Activated CD4-positive, alpha-beta T cell treated with anti-CD3 and anti-CD28 coated beads for 36 hours (primary cell): ENCODE measurements at places on chromosomes 3 and 15.

DNA sequence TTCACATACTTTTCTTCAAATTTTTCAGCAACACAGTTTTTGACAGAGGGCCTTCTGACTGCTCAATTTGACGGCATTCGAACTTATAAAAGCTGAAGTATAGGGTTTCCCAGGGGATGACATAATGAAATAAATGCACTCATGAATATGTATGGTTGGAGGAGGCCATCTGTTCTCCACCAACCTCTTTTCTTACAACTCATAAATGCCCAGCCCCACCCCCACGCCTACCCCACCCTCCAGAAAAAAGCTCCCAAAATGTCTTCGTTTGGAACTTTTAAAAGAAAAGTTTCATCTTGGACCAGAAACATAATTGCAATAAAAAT, 211.6 kb upstream of the LRRN1 start:
- DNase-seq: no peak

- peak; percentile 68 for DNase-seq
These were observed 561 bp downstream of the SIDT1 start for GRCh38 chr3:113532698-113533533.

GRCh38 chr15:67731112-67731721, 94.1 kb upstream of the SKOR1 start:
- DNase-seq: no peak

DNA sequence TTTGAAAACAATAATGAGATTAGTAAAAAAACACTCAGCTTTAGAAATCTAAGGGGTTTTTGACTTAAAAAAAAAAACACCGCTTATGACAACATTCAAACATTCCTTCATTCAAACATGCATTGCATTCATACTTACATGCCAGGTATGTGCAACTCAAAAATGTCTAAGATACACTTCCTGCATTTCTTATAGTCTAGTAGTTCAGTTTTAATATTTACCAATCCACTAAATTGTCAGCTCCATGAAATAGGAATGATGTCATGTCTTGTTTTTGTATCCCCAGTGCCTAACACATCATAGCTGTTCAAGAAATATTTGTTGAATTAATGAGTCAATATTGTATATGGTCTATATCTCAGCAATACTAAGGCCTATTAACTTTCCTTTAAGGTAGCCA, 51.7 kb downstream of the EIF4E3 start:
- DNase-seq: no peak

GRCh38 chr15:66294157-66294931, 976 bp downstream of the DIS3L start:
- DNase-seq: peak; percentile 48

DNA sequence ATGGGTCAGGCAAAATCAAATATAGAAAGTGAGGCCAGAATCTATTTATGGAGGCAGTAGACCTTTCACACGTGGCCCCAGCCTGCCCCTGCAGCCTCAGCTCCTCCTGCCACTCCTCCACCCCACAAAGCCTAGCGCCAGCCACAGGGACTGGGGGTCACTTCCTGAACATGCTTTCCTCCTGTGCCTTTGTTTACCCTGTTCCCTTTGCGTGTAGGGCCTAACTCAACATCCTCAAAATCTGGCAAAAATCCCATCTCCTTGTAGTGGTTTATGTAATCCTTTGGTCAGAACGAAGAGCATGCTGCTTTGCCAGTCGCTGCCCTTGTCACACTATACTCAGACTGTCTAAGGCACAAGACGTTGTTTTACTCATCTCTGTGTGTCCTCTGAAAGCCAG, 39.6 kb downstream of the KBTBD12 start:
- DNase-seq: no peak

- DNase-seq: no peak
These were observed 21.9 kb upstream of the P2RY13 start for GRCh38 chr3:151351219-151351618.

DNA sequence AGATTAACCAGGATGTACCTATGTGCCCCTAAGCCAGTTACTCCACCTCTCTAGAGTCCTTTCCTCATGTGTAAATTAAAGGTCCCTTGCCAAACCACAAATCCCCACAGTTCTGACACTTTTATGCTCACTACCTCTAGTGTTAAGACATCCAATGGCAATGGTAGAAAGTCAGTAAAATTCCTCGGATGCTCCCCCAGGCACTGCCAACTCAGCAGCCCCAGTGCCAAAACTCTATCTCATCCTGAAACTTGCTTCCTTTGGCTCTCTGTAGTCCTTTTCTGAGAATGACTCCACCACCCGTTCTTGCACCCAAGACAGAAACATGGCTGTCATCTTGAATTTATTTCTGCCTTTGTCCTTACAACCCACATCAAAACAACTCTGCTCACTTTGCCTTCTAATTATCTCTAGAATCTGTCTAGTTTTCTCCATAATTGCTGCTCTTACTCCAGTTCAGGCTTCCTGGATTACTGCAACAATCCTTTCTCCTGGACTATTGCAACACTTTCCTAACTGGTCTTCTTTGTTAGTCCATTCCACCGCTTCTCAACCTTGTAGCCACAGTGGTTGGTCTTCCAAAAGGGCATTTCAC, 41.6 kb downstream of the MB21D2 start:
- DNase-seq: no peak
